ENCODE measurements at places on chromosomes 2 and 18.

GRCh38 chr2:129805899-129806298 is 173.6 kb upstream of the RAB6C start:
- DNase-seq = no peak
- no peak overlapping the region for H3K27ac ChIP-seq
- H3K36me3 ChIP-seq = no peaks in the 10 kb centered on the region

DNA sequence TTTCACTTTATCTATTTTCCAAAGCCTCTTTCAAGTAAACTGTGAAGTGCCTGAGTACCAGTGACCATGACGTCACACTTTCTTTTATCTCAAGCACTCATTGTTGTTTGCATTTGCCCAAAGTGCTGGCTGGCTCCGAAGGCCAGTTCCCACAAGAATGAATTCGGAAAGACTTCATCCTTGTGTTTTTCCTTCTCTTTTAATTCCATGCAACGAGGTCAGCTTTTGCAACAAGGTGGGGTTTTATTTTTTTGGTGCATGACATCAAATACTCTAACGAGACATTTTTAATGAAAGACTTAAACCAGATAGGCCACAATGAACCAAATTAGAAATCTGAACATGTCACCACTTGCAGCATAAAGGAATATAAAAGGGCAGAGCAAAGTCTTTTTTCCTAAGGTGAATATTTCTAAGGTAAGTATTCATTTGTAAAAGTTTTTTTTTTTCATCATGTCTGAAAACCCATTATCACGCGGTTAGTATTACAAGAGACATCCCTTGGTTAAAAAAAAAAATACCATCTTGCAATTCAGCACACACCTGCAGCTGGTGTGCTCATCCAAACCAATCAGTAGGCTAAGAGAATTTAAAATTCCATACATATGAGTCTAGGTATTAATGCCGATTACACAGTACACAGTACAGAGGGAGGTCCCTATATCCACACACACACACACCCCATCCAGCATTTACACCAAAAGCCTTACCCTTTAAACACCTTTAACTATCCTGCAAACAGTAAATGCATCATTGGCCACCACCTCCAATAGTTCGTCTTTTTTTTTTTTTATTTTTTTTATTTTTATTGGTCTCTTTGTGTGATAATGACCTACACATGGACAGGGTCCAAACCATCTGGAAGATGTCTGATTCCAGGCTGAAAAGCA is 2.3 kb downstream of the ARL4C start:
- peak overlapping the region; percentile 96 for H3K4me3 ChIP-seq
- peak overlapping the region; percentile 95 for H3K27ac ChIP-seq
- H3K36me3 ChIP-seq = peaks cover 26% of the 10 kb centered on the region
- no peaks in the 10 kb centered on the region for H3K27me3 ChIP-seq
- DNase-seq = peak; percentile 54
- H3K4me1 ChIP-seq = peaks cover 23% of the 10 kb centered on the region

- H3K27me3 ChIP-seq = no peaks in the 10 kb centered on the region
- no peak overlapping the region for H3K27ac ChIP-seq
- H3K4me1 ChIP-seq = peaks cover 2% of the 10 kb centered on the region
- H3K4me3 ChIP-seq = no peak overlapping the region
These were observed 53.4 kb downstream of the LIMS1 start for GRCh38 chr2:108587621-108588020.

DNA sequence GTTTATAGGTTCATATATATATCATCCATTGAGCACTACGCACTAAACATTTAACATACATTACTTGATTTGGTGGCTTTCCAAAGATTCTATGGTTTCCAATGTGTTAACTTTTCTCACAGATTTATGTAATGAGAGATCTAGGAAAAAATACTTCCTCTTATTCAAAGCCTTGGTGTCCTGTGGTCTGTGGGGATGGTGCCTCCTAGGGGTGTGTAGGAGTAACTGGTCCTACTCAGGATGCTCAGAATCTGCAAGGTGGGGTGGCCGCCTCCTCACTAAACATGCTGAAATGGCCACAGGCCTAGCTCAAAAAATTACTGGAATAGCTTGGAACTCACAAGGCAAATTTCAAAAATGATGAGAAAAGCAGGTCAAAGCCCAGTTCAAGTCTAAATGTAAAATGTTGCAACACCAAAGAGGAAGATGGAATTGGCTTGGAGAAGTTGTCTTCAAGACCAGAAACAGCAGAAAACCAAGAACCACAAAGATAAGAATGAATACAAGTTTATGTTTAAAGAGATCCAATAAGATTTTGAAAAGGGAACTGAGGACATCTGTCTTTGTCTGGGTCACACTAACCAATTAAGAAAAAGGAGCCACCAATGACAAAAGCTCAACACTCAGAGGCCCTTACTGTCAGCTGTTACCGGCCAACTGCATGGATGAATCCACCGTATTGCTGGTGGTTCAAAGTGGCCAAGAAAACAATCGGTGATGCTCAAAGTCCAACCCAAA is 11.5 kb downstream of the GPR55 start:
- H3K27ac ChIP-seq = no peak overlapping the region
- DNase-seq = no peak
- no peaks in the 10 kb centered on the region for H3K27me3 ChIP-seq
- no peak overlapping the region for H3K4me3 ChIP-seq

DNA sequence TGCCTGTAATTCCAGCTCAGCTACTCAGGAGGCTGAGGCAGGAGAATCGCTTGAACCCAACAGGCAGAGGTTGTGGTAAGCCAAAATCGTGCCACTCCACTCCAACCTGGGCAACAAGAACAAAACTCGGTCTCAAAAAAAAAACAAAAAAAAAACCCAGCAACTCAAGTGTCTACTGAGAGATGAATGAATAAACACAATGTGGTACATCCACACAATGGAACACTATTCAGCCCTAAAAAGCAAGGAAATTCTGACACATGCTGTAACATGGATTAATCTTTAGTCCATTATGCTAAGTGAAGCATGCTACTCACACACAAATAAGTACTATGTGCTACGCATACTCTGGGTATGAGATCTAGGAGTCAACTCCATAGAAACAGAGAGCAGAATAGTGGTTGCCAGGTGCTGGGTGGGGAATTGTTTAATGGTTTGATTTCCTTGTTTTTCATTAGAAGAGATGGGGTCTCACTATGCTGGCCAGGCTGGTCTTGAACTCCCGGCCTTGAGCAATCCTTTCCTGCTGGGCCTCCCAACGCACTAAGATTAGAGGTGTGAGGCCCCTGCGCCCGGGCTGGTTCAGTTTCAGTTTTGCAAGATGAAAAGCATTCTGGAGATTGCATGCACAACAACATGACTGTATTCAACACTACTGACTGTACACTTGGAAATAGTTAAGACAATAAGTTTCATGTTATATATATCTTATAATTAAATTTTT is 15.9 kb downstream of the SMPD4 start:
- no peaks in the 10 kb centered on the region for H3K4me1 ChIP-seq
- no peak for DNase-seq
- peaks cover 55% of the 10 kb centered on the region for H3K36me3 ChIP-seq
- H3K27ac ChIP-seq = no peak overlapping the region
- H3K27me3 ChIP-seq = no peaks in the 10 kb centered on the region

DNA sequence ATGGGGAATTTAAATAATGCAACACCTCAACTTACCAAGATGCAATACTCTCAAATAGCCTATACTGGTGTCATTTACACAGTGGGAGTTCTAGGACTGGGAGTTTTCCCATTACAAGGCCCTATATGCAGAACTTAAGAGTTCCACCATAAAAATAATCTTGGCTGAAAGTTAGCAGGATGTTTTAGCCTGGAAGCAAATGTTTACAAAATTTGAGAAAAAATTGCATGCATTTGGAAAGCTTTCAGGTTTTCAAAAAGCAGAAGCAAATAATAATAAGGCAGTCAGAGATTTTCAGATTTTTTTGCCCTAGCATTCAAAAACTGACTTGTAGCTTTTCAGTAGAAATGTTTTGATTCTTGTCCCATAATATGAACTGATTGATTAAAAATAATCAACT is 397.3 kb downstream of the ARHGAP15 start:
- DNase-seq = no peak
- H3K27me3 ChIP-seq = no peaks in the 10 kb centered on the region
- H3K36me3 ChIP-seq = no peaks in the 10 kb centered on the region

GRCh38 chr2:150090031-150090430 is 397.4 kb downstream of the RND3 start:
- no peak overlapping the region for H3K27ac ChIP-seq

- H3K4me1 ChIP-seq = no peaks in the 10 kb centered on the region
- H3K4me3 ChIP-seq = no peak overlapping the region
- H3K36me3 ChIP-seq = no peaks in the 10 kb centered on the region
These were observed 253.6 kb downstream of the EPHA4 start for GRCh38 chr2:221318376-221319130.

DNA sequence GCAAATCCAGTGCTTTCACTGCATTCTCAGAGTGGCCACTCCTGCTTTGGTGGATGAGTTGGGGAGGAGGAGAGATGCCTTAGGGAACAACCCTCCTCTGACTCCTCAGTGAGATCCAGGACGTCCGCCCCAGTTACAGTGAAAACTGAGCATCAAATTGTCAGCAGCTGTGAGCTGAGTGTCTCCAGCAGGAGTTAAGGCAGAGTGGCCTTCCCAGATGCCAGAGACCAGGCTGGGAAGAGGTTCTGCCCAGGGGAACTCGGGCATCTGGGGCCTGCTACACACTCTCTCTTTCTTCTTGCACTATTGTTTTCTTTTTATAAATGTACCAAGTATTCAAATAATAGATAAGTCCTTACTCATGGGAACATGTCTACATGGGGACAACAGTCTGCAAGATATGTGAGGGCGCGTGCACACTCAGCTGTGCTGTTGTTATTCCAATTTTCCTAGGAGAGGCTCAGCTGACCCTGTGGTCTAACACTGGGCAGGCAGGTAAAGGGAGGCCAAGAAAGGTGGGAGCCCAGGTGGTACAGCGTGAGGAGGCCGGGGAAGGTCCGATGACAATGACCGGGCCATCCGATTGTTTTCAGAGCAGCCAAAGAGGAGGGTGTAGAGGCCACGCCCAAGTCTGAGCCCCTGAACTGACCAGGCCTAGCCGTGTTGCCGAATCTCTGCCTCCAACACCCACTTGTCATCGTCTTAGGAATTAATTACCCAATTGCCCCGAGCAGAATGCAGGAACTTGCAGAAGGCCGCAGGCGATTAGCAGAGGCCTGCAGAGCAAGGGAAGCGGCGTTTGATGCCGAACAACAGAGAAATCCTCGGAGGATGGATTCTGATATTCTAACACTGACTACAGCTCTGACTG is 166.9 kb downstream of the ANAPC1 start:
- H3K27me3 ChIP-seq = no peaks in the 10 kb centered on the region
- H3K4me1 ChIP-seq = peaks cover 24% of the 10 kb centered on the region
- no peak overlapping the region for H3K4me3 ChIP-seq
- no peak for DNase-seq

DNA sequence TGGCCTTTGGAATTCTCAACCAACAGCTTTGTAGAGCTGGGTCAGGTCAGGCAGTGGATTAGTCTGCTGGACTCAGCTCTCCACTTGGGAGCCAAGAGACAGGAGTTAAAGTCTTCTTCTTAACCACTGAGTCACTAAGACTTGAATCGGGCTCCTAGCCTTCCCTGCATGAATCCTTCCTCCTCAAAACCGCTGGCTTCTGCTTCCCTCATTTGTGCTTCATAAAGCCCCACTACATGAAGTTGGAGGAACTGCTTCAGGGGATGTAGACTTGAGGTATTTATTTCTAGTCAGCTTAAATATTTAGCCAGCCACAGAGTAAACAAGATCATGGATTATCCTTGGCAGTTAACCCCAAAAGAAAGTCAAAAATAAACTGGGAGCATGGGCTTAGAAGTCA is 536.3 kb upstream of the TNP1 start:
- H3K27me3 ChIP-seq = no peaks in the 10 kb centered on the region
- DNase-seq = no peak
- H3K36me3 ChIP-seq = no peaks in the 10 kb centered on the region
- H3K27ac ChIP-seq = no peak overlapping the region
- H3K4me3 ChIP-seq = no peak overlapping the region

DNA sequence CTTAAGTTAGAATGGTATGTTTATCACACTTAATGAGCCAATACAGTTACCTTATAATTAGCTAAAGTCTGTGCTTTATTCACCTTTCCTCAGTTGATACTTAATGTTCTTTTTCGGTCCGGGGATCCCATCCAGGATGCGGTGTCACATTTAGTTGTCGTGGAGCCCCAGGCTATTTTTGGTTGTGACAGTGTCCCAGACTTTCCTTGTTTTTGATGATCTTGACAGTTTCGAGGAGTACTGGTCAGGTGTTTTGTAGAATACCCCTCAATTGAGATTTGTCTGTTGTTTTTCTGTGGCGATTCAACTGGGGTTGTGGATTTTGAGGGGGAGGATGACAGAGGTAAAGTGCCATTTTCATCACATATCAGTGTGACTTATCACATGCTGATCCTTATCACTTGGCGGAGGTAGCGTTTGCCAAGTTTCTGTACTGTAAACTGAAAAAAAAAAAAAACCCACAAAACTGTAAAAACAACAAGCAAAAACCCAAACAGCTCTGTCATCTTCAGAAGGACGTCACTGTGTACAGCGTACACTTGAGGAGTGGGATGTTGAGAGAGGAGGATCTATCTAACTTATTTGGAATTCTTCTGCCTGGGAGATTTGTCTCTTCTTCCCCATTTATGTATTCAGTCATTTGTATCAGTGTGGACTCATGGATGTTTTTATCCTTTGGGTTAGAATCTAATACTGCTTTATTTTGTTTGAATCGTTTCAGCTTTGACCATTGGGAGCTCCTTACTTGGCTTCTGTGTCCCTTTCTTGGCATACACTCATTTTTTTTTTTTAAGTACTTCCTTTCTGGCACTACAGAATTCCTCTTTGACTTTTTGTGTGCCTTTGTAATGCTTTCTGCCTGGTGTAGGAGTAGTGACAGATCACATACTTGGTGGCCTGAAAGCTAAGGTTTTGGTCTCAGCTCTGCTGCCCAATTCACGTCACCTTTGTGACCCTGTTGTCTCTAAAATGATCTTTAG is 68.1 kb downstream of the FMNL2 start:
- peaks cover 4% of the 10 kb centered on the region for H3K4me1 ChIP-seq
- no peaks in the 10 kb centered on the region for H3K36me3 ChIP-seq
- no peak overlapping the region for H3K4me3 ChIP-seq
- H3K27ac ChIP-seq = peak overlapping the region; percentile 2
- DNase-seq = peak; percentile 45

DNA sequence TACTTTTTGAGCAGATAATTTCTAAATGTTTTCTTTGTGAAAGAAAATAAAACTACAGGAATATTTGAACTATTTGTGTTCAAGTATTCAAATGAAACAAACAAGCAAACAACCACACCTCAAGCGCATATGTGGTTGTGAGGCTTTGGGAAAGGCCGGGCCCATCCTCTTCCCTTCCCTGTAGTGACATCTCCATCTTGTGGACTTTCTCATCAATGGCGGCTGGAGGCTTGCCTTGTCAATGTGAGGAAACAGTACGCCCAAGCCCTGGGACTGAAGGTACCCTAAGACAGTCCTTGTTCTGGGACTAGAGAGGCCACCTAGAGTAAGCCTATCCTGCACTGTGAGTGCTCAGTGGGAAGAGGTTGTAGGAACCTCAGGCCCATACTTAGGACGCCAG is 166.8 kb downstream of the TPGS2 start:
- no peak overlapping the region for H3K27ac ChIP-seq
- H3K36me3 ChIP-seq = no peaks in the 10 kb centered on the region

GRCh38 chr2:189848276-189848675 is 64.0 kb downstream of the PMS1 start:
- H3K27me3 ChIP-seq = no peaks in the 10 kb centered on the region

GRCh38 chr2:55118643-55119083 is 68.4 kb upstream of the RTN4 start:
- H3K4me1 ChIP-seq = no peaks in the 10 kb centered on the region
- H3K4me3 ChIP-seq = no peak overlapping the region
- no peak for DNase-seq
- no peaks in the 10 kb centered on the region for H3K27me3 ChIP-seq
- no peaks in the 10 kb centered on the region for H3K36me3 ChIP-seq
- no peak overlapping the region for H3K27ac ChIP-seq

GRCh38 chr18:75212751-75213090 is 2.1 kb downstream of the TSHZ1 start:
- peaks cover 30% of the 10 kb centered on the region for H3K4me1 ChIP-seq
- DNase-seq = no peak
